CD4-positive, alpha-beta T cell treated with Interleukin-17A for 1 hour (primary cell): ENCODE measurements at places on chromosomes 2 and 18.

DNA sequence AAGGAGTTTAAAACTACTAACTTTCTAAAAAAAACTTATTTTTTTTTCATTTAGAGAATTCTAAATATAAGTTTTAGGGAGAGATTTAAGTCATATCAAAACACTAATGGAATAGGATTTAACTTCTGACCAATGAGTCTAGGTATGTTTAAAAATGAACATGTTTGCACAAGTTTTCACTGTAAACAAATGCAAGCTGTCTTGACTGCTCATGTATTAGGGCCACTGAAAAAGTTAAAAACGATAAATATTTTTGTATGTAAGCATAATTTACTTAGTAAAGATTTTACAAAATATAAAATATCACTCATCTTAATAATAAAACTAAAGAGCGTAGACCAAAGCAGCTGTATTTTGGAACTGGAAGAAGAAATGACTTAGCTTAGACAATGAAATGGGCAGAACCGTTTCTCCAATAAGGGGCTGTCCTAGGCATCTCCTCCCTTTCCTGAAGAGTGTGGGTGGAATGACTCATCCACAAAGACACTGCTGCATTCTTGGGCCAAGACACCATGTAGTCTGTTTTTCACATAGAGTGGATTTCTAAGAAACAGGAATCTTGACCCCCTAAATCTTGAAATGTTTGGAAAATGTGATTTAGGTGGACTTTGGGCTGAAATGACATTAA is 118.8 kb downstream of the MEP1B start:
- no peak for DNase-seq

DNA sequence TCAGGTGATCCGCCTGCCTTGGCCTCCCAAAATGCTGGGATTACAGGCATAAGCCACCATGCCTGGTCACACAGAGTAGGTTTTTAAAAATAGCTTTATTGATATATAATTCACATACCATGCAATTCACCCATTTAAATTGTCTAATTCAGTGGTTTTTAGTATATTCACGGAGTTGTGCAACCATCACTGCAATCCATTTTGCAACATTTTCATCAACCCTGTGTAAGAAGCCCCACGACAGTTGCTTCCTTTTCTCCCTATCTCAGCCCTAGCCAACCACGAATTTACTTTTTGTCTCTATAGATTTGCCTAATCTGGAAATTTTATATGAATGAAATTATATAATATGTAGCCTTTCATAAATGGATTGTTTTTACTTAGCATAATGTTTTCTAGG is 266.4 kb downstream of the NAPG start:
- no peak for DNase-seq

GRCh38 chr2:101714118-101714517 is 16.6 kb downstream of the MAP4K4 start:
- no peak for DNase-seq

GRCh38 chr2:171655586-171655985 is 31.7 kb upstream of the DYNC1I2 start:
- DNase-seq, result no peak

DNA sequence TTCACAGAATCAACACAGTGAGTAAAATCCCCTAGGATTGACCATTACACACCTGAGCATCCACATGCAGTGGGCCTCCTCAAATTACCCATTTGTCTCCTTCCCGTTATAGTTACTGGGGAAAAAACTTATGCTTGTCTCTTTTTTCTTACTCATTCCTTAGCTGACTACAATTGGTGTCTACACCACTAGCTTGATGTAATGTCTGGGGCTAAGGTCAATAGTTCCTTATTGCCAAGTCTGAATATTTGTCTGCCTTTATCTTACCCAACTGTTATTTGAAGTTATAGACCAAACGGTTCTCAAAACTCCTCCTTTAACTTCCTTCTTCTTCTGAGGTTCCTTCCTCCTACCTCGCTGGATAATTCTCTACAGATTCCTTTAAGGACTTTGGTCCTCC is 41.9 kb upstream of the TMEM17 start:
- DNase-seq, result no peak

DNA sequence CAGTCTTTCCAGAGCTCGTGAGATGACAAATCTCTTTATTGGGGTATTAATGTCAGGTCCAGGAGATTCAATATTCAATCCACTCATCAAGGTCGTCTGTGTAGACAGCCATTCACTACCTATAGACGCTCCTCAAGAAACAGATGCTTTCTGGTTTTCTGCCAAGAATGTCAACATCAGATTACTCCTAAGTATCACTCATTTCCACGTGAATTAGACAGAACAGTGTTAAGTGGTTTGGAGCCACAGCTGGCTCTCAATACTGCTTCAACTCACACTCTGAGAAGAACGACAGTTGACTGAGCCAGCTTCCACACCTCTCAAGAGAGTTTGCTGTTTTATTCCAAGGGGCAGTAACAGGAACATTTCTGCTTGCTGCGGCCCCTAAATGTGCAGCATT is 113.5 kb upstream of the NEDD4L start:
- no peak for DNase-seq

GRCh38 chr2:43224571-43225092 is 1.8 kb downstream of the ZFP36L2 start:
- DNase-seq, result peak; percentile 49

- DNase-seq, result peak; percentile 19
Measured at GRCh38 chr18:68714366-68714711, 569 bp downstream of the TMX3 start.

DNA sequence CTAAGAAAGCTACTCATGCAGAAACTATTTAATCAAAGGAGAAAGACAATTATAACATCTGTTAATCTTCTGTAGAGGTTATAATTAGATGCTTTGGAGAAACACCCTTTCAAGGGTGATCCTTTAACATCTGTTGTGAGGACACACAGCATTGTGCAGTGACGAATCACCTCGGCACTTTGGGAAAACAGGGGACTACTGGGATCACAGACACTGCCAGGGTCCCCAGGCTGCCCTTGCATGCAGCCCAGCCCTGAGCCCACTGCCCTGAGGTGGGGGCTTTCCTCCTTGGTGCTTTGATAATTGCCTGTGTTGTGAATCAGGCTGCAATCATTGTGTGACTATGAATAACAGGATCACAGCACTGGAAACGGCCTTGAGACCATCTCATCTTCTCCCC is 10.6 kb downstream of the NCKAP5 start:
- DNase-seq, result no peak

DNA sequence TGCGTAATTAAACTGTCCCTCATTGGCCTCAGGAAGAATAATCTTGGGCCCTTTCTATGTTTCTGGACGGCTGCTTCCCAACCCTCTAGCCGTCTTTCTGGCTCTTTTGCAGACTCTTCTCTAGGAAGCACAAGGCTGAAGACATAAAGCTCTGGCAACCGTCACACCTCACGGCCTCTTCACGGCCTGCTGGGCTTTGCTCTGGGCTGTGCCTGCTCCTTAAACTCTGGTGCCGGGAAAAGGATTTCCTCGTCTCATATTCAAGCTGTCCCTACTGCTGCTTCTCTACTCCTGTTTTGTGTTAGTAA is 36.0 kb upstream of the WIPF1 start:
- DNase-seq, result no peak

GRCh38 chr2:196170606-196171247 is 651 bp downstream of the STK17B start:
- DNase-seq, result peak; percentile 74

DNA sequence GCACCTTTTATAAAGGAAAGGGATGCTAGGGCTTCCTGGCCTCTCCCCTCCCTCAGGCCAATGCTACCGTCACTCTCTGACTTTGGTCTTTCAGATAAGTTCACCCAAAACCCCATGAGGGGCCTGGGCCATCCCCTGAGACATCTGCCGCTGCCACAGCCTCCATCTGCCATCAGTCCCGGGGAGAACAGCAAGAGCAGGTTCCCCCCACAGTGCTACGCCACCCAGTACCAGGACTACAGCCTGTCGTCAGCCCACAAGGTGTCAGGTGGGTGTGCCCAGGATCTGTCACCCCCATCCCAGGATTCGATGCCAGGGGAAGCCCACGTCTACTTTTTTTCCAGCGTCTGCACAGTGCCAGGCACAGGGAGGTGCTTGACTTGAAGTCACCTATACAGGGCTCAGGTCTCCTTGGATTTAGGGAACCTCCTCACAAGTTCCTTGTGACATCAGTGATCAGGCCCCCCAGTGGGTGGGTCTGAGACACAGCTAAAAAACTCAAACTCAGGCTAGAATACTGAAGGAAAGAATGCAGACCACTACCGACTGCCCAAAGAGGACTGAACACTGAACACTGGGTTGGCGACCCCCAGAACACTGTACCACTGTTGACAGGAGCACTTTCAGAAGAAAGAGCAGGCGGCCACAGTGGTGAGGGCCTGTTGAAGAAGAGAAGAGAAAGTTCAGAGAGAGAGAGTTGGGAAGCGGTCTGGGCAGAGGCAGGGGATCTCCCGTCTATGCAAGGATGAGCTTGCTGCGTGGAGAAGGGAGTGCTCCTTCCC is 85.3 kb downstream of the EPAS1 start:
- no peak for DNase-seq

DNA sequence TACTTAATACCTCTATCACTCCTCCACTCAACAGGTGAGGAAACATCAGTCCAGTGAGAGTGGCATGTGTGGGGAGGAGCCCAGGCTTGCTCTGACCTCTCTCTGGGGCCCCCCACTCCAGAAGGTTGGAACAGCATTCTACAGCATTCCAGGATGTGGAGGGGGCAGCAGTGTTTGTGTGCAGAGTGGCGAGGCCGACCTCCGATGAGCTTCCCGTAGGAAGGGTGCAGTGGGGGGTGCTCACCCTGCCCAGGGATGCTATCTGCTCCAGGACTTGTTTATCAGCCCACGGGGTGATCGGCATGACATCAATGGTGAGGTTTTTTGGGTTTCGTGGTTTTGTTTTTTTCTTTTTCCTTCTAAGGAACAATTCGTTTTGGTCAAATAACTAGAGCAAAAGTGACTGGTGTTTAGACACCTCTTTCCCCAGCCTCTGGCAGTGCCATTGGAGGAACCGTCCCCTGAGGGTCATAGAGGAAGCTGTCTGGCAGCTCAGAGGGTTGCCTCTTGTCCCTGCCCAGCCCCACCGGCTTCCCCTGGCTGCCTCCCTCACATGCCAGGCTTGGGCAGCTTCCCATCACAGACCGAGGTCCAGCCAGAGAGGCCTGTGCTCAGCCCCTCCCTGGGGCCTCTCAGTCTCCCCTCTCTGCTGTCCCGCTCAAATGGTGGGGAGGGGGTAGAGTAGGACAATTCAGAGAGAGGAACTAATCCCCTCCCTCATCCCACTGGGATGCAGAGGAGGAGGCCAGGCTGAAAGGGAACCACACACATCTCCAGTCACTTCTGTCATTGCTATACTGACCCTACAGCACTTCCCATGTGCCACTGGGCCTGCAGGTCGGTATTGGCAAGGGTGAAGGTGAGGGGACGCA is 96.5 kb downstream of the ZFP36L2 start:
- DNase-seq, result peak; percentile 52

GRCh38 chr2:110993557-110994231 is 127.0 kb upstream of the BCL2L11 start:
- peak; percentile 21 for DNase-seq

DNA sequence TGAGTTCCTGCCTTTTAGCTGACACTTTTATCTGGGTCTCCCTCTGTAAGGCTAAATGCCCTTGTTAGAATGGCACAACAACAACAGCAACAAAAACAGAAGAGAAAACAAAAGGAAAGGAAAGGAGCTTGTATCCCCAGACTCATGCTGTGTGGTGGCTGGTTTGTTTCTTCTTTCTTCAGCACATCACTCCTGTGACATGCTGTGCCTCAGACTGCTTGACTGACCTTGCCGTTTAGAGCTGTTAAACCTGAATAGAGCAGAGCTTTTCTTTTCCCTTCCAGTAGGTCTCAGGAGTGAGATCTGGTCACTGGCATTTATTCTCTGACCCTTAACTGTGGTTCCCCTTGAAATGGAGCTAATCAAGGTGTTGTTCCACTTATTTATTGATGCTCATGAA is 18.9 kb downstream of the GALNT13 start:
- no peak for DNase-seq

- no peak for DNase-seq
Measured at GRCh38 chr2:47719099-47719498, 63.8 kb upstream of the MSH6 start.

DNA sequence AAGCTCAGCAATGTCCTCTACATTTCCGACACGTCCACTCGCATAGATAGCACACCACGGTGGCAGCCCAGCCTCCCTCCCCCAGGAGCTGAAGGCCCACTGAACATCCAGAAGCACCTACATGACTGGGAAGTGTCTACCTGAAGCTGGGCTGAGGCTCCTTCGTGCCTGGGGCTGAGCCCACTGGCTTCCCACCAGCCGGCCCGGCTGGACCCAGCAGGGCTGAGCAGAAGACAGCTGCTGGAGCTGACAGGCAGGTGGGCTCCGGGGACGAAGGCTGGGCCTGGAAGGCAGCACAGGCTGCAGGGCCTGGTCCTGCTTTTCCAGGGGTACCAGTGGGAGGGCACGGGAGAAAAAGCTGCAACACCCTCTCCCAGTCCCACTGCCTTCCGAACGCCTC is 13.5 kb downstream of the SDC1 start:
- no peak for DNase-seq

- no peak for DNase-seq
Measured at GRCh38 chr2:97673915-97674283, 4.4 kb downstream of the C2orf92 start.

DNA sequence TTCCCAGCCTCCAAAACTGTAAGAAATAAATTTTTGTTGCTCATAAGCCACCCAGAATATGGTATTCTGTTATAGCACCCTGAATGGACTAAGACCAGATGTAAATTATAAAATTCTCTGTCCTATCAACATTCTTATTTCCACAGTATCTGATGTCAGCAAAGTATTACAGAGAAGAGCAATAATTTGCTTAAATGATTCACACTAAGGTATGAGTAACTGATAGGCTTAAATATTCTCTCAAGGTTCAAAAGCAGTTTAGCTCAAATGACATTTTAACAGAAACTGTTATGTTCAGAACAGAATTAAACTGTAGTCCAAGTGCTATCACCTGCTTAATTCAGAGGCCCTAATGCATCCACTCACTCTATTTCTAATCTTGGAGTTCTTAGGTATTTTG is 12.8 kb downstream of the SESTD1 start:
- no peak for DNase-seq

DNA sequence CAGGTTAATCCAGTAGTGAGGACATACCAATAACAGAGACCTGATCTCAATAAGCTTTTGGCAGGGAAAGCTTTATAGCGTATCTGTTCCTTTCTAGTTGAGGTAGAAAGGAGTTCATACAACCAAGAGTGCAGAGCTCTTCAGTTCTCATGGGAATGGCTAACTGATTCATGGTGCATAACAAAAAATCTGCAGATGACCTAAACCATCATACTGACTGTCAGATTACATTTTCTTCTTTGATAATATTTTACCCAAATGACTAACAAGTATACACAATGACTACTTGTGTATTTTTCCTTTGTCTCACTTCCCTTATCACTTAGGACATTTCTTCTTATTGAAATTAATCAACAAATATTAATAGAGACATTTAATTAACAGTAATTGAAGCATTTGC is 140.0 kb upstream of the SERTAD2 start:
- no peak for DNase-seq

DNA sequence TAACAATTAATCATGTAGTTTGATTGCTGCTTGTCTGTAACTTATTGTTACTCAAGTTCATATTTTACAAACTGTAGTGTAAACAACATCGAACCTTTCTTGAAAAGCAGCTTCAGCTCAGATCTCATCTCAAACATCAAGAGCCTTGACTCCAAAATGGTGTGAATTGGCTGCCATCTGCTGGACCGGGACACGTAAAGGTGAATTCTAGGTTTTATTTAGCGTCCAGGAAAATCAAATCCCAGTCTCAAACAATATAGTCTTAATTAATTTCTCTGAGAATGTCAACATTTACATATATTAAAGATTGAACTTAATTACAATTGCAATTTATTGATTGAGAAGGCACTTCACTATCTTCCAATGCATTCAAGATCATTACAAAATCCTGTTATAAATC is 453.0 kb downstream of the GALR1 start:
- DNase-seq, result peak; percentile 14
